Fibroblast of gingiva (primary cell): ENCODE measurements at places on chromosomes 5 and 9.

- no peak for DNase-seq
Observed at GRCh38 chr5:80204808-80205614, 50.8 kb downstream of the SERINC5 start.

DNA sequence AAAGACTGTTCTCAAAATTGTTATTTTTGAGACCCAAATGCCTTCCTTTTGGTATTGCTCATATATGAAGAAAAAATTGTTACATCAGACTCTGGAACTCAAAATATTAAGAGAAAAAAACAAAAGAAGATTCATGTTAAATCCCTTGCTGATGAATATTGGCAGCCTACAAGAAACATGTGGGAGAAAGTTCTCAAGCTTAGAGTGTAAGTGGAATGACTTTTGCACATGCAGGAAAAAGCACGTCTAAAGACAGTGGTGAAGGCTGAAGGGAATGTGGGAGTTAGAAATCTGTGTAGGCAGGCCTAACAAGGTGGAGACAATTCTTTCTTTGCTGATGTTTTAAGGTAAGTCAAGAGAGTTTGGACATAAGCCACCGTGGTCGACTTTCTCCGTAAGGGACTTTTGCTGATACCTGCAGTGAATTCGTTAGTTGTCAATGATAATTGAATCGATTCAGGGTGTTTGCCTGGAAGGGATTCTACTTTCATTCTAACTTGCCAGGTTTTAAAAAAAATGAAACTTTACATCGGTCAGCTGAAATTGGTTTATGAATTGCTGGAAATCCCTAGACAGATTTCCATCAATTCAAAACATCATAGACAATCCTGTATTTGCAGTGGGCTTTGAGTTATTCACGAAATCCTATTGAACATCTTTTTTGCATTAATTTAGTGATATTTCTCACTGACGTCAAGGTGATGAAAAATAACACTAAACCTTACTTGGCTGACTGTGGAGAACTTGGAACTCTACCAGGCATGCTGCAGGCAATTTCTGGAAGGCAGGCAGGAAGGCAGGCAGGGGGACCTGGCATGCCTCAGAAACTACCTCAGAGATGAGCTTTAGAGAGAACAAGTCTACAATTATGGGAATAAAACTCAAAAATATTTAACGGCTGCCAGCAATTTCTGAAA is 359.1 kb upstream of the ADAMTSL1 start:
- DNase-seq = no peak

- DNase-seq = peak; percentile 72
Observed at GRCh38 chr5:61290791-61291210, 41.3 kb upstream of the ZSWIM6 start.

DNA sequence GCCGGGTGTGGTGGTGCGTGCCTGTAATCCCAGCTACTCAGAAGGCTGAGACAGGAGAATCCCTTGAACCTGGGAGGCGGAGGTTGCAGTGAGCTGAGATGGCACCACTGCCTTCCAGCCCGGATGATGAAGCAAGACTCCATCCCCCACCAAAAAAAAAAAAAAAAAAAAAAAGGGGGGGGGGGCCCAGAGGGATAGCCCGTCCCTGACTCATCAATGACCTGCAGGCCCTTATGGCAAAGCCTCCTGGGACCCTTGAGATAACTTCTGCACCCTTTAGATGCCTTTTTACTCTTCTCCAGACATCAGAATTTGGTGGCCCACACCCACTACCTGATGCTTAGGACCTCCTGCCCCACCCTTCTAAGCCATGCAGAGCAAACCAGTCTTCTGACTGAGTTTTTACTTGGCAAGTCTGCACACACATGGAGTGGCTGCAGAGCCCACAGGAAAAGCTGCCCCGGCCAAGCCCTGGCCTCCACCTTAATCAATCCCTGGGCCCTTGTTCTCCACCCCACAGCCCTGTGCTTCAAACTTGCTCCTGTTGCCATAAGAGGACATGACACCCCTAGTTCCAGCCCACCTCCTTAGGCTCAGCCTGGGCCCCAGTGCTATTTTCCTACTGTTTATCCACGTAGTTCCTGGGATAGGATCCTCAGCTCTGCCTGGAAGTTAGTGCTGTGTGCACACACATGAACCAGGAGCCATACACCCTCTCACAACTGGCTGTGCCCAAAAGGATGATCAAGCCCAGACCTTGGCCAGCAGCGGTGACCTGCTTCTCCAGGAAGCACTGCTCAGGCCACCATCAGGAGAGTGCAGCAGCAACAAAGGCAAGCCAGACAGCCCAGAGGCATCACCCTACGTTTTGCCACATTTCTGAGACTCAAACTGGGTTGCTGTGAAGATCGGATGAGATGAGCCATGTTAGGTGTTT is 5.1 kb downstream of the MGAT1 start:
- no peak for DNase-seq

GRCh38 chr9:70411930-70412831 is 2.3 kb downstream of the KLF9 start:
- DNase-seq = peak; percentile 92

DNA sequence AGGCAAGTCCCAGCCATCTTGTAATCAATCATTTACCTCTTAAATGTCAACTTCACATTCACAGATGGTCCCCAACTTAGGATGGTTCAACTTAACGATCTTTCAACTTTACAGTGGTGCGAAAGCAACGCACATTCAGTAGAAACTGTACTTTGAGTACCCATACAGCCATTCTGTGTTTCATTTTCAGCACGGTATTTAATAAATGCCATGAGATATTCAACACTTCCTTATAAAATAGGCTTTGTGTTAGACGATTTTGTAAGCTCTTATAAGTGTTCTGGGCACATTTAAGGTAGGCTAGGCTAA is 47.1 kb upstream of the ANGPTL2 start:
- no peak for DNase-seq

- DNase-seq = no peak
Observed at GRCh38 chr5:143052967-143053682, 282.9 kb downstream of the ARHGAP26 start.

- no peak for DNase-seq
Observed at GRCh38 chr5:132209131-132209530, 18.5 kb downstream of the P4HA2 start.

DNA sequence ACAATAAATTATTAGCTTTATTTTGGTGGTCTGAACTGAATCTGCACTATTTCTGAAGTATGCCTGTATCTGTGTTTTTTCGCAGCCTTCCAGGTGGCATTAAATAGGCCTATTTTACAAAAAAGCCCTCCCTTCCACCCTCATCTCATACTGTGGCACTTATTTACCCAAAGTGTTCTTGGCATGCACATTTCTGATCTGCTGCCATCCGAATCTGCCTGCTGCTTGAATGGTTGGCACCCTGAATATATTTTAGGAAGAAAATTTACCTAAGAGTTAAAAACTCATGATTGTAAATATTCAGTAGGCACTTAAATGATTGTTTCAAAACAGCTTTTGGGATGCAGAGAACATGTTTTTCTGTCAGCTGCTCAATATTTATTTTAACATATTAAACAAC is 150.1 kb downstream of the SLC28A3 start:
- no peak for DNase-seq

- no peak for DNase-seq
Observed at GRCh38 chr9:90770182-90770738, 31.4 kb upstream of the SYK start.

- DNase-seq = no peak
Observed at GRCh38 chr5:170147753-170148264, 42.1 kb downstream of the FOXI1 start.

- no peak for DNase-seq
Observed at GRCh38 chr9:101027733-101028345, 688 bp upstream of the PLPPR1 start.

- DNase-seq = no peak
Observed at GRCh38 chr5:164376843-164377242, 871.4 kb downstream of the MAT2B start.

GRCh38 chr5:97839341-97840086 is 656.5 kb upstream of the RIOK2 start:
- peak; percentile 16 for DNase-seq

- no peak for DNase-seq
Observed at GRCh38 chr5:143409926-143410325, 6.4 kb upstream of the NR3C1 start.

DNA sequence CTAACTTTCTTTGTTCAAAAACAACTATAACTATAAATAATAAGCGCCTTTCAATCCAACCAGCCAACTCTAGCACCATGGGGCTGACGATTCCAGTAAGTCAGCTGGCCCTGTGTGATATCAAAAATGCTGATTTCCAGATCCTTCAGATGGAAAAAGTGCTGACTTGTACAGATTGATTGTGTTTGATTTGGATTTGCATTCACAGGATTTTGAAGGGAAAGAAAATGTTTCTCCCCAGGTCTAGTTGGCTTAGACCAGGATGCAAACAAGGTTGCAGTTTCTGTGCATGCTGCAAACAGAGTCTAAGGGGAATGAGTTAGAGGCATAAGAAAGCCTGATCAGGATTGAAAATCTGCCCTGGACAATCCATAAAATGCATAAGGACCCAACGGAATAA is 68.9 kb downstream of the SLC1A3 start:
- DNase-seq = no peak

DNA sequence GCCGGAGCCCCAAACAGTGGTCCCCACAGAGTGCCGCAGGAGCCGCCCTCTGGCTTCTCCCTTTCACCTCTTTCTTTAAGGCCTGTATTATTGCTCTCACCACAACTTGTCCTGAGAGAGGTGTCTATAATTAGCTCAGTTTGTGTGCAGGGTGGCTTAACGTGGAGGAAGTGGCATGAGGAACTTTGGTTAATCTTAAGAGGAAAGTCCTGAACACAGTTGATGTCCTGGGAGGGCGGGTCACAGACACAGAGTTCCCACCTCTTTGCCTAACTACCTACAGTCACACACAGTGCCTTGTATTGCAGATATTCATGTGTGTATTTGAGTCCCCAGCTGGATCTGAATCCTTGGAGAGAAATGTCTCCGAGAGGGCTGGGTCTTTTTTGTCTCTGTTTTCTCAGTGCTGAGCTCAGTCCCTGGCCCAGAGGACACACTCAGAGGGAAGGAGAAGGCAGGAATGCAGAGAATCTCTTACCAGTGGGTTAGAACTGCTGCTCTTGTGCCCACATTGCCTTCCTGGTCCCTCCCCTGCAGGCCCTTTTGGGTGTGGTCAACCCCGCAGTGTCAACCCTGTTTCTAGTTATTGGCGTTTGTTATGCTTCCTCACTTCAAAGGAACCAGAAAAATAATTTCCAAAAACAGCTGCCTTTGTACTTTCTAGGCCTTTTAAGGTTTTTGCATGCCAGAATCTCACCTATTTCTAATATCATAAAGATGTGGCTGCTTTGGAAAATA is 392.5 kb downstream of the KDM4C start:
- DNase-seq = no peak

GRCh38 chr5:11302663-11303062 is 541.6 kb upstream of the DAP start:
- no peak for DNase-seq

GRCh38 chr5:111261610-111262009 is 37.4 kb downstream of the CAMK4 start:
- DNase-seq = no peak

DNA sequence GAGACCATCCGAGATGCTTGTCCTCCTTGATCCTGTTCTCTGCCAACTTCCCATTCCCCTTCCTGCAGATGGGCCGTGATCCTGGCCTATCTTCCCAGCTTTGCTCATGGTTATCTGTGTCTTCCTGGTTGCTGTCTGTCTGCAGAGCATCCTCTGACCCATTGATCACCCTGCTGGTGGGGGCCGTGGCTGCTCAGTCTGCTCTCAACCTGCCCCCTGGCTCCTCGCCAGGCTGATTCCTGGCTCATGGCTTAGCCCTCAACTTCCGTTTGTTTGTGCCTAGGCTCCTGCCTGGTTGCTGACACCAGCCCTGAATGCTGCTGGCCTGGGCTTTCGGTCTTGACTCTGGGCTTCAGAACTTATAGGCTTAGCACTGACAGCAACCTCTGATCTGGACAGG is 67.1 kb upstream of the SMIM15 start:
- no peak for DNase-seq

DNA sequence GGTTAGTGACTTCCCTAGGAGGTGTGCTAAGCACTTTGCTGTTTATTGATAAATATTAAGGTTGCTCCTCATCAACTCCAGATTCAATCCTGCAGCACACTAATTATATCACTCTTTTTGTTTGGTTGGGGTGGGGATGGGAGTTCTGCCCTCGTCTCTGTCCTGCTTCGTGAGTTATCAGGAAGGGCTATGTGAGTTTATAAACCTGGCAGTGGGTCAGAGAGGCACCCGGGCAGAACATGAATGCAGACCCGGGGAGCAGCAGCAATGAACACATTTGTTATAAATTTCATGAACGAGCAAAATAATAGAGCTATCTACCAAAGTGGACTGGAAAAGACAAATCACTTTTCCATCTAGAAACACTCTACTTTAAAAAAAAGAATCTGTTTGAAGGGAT is 125.5 kb upstream of the WWC1 start:
- no peak for DNase-seq

DNA sequence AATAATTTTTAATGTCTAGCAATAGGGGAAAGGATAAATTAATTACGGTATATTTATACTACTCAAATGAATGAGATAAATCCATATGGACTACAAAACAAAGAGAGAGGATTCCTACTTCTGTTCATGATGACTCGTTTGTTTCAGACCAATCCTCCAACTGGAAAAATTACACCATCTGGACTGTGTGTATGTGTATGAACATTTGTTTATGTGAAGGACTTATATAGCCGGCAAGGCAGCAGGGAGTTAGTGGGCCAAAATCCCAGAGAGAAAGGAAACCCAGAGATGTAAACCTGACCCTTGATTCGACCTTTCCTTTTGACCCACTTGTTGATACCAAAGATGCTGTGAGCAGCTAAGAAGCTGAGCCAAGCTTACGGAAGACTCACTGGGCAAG is 20.1 kb downstream of the PDE6A start:
- DNase-seq = no peak

GRCh38 chr5:91898898-91899297 is 515.8 kb upstream of the ARRDC3 start:
- DNase-seq = no peak
